PC-9 (cell line): ENCODE measurements at places on chromosomes 11 and 22.

DNA sequence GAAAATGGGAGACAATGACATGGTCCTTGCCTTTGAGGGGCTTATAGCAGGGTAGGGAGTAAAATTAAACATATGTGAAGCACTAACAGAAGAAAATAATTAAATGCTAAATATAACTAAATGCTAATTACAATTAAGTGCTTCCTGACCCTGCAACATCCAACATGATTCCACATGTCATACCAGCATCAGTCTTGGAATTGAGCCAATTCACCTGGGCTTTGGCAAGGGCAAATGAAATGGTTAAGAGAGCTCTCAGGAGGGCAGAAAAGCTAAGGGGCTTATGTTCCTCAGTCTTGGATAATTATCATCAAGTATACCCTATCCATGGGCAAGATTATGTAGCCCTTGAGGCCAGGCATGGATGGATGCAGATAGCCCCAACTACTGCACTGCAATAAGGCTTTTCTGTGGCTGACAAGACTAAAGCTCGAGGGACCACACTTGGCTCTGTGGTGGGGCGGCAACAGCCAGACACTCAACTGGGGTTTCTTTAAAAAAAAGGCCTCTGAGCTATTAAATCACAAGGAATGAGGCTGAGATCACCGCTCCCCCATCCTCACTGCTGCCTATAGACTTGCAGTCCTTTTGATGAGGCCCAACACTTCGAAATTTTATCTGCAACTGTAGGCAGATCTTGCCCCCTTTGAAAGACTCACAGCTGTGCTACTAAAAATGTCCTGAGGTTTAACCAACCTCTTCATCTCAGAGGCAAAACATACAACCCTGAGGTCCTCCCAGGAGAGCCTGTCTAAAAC, 39.0 kb downstream of the IL18BP start:
- no peaks in the 10 kb centered on the region for H3K36me3 ChIP-seq
- no peak overlapping the region for H3K27ac ChIP-seq
- H3K27me3 ChIP-seq = no peaks in the 10 kb centered on the region
- no peak for DNase-seq

DNA sequence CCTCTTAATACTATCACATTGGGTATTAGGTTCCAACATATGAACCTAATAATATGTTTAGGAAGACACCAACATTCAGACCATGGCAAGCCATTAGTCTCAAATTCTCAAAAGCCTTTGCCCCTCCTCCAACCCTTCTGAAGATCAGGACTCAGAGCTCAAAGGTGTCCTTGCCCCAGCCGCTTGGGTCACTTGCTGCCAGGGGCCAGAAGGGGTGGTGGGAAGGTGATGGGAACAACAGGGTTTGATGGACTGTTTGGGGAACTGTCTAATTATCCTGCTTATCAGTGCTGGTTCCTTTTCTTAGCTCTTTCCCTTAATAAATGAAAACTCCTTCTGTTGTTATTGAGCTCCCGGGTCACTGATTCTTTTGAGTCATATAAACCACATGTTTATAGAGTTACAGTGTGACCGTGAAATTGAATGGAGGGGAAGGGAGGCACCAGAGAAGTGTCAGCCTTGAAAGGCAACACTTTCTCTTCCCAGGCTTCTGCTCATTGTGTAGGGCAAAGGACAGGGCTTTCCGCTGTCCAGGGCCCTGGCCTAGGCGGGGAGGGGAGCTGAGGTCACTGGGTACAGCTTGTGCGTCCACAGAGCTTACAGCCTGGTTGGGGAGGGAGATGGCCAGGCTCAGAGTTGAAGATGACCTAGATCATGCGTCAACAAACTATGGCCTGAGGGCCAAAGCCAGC, 105.1 kb downstream of the FBXO7 start:
- peak; percentile 54 for DNase-seq
- H3K27me3 ChIP-seq = no peaks in the 10 kb centered on the region

DNA sequence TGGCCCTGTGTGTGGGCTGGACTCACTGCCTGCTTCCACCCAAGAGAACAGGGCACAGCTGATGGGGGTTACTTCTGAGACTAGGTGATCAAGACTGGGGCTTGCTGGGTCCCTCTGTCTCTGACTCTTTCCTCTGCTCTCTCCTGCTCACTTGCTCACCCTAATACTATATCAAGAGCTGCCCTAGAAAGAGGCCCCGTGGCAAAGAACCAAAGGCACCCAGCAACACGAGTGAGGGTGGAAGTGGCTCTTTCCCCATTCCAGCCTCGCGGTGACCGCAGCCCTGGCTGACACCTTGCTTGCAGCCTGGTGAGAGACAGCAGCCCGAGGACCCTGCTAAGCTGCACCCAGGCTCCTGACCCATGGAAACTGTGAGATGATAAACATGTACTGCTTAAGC, 20.7 kb upstream of the NFAM1 start:
- no peaks in the 10 kb centered on the region for H3K4me1 ChIP-seq
- no peaks in the 10 kb centered on the region for H3K36me3 ChIP-seq
- H3K27ac ChIP-seq = no peak overlapping the region
- H3K4me3 ChIP-seq = no peak overlapping the region
- DNase-seq = no peak
- 0 out of 2 replicates have a peak, but pooled peaks cover 18% of the 10 kb centered on the region for H3K27me3 ChIP-seq

GRCh38 chr22:43404673-43405385, 7.0 kb upstream of the MPPED1 start:
- H3K27me3 ChIP-seq = peaks cover 97% of the 10 kb centered on the region
- H3K27ac ChIP-seq = no peak overlapping the region
- no peaks in the 10 kb centered on the region for H3K4me1 ChIP-seq

- H3K4me3 ChIP-seq = no peak overlapping the region
- no peaks in the 10 kb centered on the region for H3K4me1 ChIP-seq
- H3K36me3 ChIP-seq = no peaks in the 10 kb centered on the region
- H3K27ac ChIP-seq = no peak overlapping the region
- peaks cover 29% of the 10 kb centered on the region for H3K27me3 ChIP-seq
Observed at GRCh38 chr11:64614917-64615316, 23.9 kb downstream of the SLC22A12 start.

DNA sequence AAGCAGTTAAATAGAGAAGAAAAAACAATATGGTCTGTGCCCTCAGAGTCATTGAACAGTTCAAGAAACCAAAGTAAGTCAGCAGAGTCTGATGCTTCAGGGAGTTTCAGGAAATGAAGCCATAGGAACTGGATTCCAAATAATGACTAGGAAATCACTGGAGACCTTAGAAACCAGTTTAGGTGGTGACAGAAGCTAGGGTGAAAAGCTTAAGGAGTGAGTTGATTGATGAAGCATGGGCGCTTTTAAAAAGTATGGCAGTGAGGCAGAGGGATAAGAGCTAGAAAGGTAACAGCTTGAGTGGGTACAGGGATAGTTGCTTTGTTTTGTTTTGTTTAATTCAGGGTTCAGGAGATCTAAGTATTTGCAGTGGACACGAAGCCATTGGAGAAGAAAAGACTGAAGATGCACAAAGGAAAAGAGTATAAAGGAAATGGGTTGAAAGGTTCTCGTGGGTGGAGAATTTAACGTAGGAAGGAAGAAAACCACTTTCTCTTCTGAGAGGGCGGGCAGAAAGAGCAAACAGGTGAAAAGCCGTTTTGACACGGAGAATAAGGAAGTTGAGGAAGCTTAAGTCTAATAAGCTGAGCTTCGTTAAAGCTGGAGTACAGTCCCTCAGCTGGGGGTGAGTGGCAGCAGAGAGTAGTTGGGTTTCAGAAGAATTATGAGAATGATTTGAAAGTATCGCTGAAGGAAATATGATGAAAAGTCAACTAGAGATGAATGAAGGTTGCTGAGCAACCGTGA, 14.8 kb downstream of the SGSM3 start:
- H3K27ac ChIP-seq = no peak overlapping the region
- H3K27me3 ChIP-seq = no peaks in the 10 kb centered on the region
- 0 out of 2 replicates have a peak, but pooled peaks cover 10% of the 10 kb centered on the region for H3K4me1 ChIP-seq

DNA sequence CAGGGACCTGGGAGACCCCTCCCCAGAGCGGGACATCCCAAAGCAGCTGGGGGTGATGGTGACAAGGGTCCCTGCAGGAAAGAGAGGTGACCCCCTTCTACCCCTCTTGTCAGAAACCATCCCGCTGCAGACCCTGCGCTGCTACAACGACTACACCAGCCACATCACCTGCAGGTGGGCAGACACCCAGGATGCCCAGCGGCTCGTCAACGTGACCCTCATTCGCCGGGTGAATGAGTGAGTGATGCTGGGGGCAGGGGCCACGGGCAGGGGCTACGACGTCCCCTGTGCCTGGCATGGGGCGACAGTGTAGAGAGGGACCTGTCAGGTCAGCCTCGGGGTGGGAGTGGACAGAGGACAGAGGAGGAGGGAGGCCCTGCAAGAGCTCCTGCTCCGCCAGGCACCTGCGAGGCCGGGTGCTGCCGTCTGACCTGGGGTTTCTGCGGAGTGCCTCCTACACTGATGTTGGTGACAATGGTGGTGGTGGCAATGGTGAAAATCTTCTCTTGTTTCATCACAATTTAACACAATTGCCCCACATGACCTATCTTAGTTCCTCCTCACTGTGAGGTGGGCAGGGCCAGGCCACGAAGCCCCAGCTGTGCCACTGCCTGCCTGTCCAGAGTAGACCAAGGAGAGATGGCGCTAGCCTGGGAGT, 9.8 kb downstream of the CSF2RB start:
- no peak overlapping the region for H3K4me3 ChIP-seq
- no peaks in the 10 kb centered on the region for H3K27me3 ChIP-seq
- peaks cover 16% of the 10 kb centered on the region; the same call in 1 of the 2 replicates for H3K4me1 ChIP-seq
- no peak overlapping the region for H3K27ac ChIP-seq
